ENCODE measurements at places on chromosomes 5 and 9.
A peak's percentile ranks its signal among the peaks of the same experiment; 100 is the strongest.

DNA sequence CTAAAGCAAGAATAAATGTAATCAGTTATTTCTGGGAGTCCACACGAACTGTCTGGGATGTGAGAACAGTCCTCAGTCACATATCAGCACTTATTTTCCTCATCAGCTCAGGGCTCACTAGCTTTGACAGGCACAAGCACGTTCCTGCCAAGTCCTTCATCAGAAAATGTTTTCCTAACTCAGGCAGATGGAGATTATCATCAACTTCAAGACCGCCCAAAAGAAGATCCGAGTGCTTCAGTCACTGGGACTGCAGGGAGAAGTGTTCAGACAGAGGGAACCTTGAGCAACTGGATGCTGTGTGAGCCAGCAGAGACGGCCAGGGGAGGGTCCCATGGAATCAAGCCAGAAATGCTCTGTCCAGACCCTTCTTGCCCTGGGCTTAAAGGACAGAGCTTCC, 189.4 kb downstream of the NXNL2 start:
- DNase-seq = no peak

DNA sequence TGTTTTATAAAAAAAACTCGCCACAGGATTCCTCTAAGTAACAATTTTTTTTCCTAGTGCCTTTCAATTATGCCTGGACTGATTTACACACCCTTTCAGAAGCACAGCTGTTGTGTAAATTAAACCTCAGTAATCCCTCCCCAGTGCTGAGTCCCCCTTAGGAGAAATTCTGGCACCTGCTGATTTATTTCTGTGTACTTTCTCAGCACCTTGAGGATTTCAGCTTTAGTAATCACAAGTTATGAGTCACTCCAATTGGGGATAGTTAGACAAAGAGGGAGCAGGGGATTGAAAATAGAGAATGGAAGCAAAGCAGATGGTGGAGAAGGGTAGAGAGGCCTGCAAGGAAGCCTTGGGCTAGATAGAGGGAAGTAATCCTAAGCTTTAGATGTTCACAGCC, 171.7 kb downstream of the TTLL11 start:
- no peak for DNase-seq

DNA sequence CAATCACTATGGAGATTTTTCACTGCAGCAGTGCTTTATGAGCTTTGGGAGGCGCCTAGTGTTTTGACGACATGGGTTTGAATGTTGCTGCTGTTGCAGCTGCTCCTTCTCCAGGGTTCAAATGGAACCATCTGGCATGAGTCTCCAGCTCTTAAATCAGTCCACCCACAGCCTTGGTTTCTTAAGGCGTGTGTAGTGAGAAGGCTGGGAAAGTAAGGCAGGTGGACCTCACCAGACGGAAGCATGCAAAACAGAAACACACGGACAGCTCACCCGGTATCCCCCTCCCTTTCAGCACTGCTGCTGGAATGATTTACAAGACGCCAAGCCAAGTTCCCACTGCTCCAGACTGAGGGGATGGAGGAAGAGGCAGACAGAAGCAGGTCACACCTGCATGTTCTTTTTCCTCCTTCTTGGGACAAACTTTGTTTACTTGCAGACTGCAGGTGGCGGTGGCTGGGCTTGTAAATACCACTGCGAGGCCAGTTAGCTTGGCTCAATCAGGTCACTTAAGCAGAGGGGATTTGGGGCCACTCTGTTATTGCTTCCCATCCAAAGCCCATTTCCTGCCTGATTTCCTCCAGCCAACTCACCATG, 47.4 kb downstream of the ADAM19 start:
- no peak for DNase-seq

DNA sequence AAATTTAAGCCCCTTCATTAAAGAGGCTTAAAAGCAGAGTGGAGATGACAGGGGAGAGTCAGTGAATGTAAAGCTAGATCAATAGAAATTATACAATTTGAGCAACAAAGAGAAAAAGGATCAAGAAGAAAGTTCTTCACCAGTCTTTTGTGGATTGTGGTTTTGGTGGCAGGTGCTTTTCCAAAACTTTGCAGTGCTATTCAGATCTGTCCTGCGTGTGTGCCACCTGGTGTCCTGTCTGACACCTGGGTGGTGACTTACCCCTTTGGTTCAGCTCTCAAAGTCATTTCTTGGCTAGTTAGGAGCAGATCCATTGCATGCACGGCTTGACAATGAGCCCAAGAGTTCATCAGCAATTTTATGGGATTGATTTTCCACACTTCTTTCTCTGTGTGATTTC, 69.4 kb downstream of the SREK1 start:
- DNase-seq = no peak

- no peak for DNase-seq
Observed at GRCh38 chr5:7805379-7805778, 45.6 kb downstream of the CFAP90 start.

- no peak for DNase-seq
Observed at GRCh38 chr9:12274577-12274976, 418.6 kb upstream of the TYRP1 start.

DNA sequence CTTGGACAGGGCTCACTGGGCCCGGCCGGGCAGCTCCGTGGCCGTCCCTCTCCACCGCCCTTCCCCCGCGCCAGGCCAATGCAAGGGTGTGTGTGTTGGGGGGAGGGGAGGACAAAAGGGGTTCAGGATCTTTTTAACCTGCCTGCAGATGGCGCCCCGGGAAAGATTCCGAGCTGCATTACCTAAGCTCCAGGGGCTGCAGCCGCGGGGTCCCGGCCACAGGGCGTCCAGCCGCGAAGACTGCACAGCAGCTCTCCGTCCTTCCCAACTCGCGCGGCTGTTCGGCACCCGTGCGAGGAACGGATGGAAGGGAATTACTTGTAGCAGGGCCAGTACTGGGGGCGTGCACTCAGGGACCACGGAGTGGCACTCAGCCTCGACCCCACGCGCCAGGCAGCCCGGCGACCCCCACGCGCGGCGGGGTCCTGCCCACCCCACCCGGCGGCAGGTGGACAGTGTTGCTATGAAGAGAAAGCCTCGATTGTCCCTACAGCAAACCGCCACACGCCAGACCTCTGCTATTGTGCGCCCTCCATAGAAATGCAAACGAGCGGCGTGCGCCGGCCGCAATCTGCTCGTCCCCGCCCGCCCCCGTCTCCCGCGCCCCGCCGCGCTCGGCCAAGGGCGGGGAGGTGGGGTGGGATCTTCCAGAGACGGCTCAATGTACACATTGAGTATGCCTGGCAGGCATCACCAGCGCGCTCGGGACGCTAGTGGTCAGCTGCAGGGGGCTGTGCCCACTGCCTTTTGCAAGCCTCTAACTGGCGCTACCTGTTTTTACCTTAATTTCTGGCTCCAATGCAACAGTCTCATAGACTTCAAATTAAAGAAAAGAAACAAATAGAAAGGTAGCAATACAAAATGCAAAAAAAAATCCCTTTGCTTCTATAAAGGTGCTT, 796 bp upstream of the GADD45G start:
- no peak for DNase-seq

DNA sequence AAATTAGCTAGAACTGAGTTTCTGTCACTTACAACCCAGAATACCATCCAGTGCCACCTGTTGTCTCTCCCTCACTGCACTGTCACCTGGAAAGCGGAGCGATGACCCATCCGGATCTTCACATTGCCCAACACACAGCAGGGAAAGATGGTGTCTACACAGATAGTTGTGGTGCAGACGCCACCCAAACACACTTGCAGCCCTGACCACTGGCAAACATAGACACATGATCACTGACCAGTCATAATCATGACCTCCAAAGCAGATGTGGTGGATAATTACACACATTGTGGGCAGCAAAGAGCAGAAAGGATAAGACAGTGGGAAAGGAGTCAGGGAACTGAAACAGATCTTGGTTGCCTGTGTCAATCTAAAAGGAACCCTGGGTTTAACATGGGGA, 64.7 kb downstream of the GABBR2 start:
- DNase-seq = no peak

GRCh38 chr5:83245037-83245436, 167.7 kb downstream of the XRCC4 start:
- DNase-seq = no peak

DNA sequence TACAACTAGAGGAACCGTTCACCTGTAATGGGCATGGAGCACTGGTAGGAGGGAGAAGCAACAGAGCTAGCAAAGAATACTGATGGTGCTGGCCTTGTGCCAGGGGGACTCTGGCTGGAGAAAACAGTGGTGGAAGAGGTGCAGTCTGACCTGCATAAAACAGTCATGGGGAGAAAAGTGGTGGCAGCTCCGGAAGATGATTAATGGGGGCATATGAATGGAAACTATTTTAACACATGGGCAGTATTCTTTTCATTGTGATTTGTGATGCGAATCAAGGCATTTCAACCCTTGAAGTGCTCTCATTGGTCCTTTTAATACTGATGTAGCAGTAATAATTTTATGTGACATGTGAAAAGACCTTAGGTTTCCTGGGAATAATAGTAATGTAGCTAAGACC, 219.6 kb downstream of the ADAMTS6 start:
- DNase-seq = no peak

DNA sequence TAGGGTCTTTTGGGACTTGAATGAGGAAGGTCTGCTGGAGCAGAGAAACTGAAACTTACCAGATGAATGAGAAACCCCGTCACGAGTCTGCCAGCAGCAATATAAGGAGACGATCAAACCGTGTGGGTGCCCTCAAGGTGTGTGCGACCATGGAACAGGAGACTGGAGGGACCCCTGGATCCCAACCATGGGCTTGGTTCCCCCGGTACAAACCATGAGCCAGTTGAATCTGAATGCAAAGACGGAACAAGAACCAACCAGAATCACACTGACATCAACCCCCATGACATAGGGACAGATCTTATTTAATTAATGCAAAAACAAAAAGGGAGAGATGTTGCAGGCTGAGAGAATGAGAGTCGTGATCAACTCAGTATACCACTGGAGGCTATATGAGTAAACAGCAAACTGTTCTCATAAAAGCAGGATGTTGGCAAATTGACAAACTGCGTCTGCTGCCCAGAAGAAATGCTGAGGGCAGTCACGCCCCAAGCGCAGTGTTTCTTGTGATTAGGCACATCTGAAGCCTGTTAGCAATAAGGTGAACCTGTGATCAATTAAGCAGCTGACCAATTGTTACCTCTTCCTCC, 475.5 kb upstream of the ACO1 start:
- DNase-seq = peak; percentile 35

GRCh38 chr9:2341126-2341525, 280.5 kb upstream of the VLDLR start:
- DNase-seq = no peak

DNA sequence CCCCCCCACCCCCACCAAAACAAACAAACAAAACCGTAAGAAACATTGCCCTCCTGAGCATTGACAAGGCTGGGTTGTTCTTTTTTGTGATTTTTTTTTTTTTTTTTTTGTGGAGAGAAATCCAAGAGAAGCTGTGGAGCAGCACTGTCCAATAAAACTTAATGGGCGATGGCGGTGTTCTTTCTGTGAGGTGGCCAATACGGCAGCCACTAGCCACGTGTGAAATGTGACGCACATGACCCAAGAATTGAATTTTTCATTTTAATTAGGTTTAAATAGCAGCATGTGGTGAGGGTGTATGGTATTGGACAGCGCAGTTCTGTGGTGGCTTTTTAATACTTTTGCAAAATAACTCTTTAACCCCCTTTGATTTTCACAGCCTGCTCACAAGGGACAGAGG, 251.1 kb downstream of the PDZD2 start:
- DNase-seq = no peak

- DNase-seq = no peak
Observed at GRCh38 chr5:59449905-59450644, 443.5 kb downstream of the PDE4D start.

DNA sequence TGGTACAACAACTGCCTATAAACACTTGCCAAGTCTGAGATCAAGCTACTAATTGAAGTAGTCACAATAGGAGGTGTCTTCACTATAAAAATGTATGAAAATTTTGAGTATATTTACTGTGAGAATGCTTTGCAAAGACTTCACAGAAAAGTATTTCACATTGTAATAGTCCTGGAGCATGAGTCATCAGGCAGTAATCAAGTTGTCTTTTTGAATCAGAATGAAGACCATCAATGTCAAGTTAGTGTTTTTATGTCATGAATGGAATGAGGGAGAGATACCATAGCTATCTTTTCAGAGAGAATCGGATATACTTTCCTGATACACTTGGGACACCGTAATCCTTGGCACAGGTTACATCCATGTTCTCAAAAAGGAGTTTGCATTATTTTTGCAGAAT, 466.9 kb upstream of the ARRDC3 start:
- DNase-seq = no peak

GRCh38 chr5:74389531-74390305, 250.8 kb downstream of the ENC1 start:
- DNase-seq = no peak

DNA sequence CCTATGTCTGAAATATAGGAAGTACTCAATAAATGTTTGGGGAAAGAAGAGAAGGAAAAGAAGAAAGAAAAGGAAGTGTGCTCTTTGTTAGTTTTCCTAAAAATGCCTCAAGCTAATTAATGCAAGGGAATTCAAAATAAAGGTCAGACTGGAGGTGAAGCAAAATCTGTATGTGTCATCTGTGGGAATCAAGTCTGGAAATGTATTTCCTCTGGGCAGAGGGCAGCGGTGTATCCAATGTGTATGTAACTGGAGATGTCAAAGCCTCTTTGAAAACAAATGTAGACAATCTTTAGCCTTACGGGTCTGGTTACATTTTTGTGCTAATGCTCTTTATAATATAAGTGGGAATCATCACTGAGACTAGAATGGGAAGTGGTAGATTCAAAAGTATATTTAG, 471.4 kb downstream of the MAN2A1 start:
- no peak for DNase-seq

DNA sequence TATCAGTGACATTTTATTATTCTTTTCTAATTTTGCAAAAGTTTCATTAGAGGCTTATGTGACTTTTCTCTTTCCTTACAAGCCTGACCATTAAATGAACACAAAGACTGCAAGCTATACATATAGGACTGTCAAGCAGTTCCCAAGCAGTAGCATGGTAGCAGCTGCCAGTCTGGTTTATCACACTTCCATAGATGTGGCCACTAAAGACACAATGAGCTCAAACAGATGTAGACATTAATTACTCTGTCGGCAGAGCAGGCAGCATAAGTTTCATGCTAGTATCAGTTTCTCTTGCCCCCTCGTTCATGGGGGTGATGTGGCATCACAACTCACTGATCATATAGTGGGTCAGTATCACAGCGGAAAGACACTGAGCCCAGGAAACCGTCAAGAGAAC, 89.5 kb downstream of the CDH10 start:
- DNase-seq = no peak

- DNase-seq = no peak
Observed at GRCh38 chr9:102403514-102403913, 591.6 kb upstream of the CYLC2 start.

- DNase-seq = no peak
Observed at GRCh38 chr5:158952951-158953350, 146.8 kb downstream of the EBF1 start.

GRCh38 chr9:93121316-93122241, 12.5 kb downstream of the NINJ1 start:
- no peak for DNase-seq

GRCh38 chr5:126794157-126794828, 17.4 kb downstream of the LMNB1 start:
- no peak for DNase-seq

- DNase-seq = peak; percentile 43
Observed at GRCh38 chr5:113663879-113664541, 150.5 kb downstream of the YTHDC2 start.

All from LoVo (cell line).